ENCODE measurements at places on chromosomes 13 and 19.

GRCh38 chr13:90049989-90050671, 1297.4 kb upstream of the MIR17HG start:
- DNase-seq = no peak

GRCh38 chr13:113931841-113932459, 41.9 kb downstream of the C13orf46 start:
- DNase-seq = no peak

- no peak for DNase-seq
These were observed 349.9 kb upstream of the ZNF507 start for GRCh38 chr19:31995546-31995945.

DNA sequence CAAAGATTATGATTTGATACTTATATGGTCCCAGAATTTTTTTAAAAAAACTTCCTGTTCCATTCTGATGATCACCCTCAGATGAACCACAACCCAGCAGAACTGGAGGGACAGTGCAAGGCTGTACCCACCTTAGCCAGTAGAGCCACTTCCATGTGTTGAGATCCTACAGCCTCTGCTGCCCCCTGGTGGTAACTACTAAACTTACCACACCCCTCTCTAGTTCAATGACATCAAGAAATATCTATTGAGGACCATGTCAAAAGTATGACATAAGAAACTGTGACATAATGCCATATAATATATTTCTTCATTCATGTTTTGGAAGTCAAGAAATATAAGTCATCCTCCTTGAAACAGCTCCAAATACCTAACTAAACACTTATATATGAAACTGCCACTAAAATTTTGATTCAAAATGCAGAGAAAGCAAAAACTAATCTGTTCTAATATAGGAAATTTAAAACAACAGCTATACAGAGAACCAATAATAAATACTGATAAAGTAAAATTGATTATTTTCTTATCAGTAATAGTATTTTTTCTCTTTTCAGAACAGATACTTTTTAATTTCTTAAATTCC, 412.6 kb downstream of the KCTD12 start:
- DNase-seq = no peak

DNA sequence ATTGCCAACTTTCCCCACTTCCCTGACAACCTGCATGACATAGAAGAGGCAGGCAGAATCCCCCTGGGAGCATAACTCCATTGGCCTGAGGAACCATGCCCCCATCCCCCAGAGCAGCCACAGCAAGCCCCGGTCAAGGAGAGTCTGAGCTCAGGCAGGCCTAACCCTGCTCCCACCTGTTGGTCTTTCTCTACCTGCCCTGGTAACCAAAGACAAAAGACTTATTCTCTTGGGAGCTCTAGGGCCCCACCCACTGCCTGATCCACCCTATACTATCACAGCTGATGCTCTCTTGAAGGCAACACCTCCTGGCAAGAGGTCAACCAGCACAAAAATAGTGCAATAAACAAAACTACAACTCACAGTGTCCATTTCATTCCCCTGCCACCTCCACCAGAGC, 59.3 kb downstream of the TNFSF13B start:
- DNase-seq = no peak

Data from stimulated activated CD8-positive, alpha-beta memory T cell treated with anti-CD3 and anti-CD28 coated beads, Interleukin-15, amount 100 ng/mL, for 4 hours (primary cell).